ENCODE measurements at places on chromosomes 7 and 10.

DNA sequence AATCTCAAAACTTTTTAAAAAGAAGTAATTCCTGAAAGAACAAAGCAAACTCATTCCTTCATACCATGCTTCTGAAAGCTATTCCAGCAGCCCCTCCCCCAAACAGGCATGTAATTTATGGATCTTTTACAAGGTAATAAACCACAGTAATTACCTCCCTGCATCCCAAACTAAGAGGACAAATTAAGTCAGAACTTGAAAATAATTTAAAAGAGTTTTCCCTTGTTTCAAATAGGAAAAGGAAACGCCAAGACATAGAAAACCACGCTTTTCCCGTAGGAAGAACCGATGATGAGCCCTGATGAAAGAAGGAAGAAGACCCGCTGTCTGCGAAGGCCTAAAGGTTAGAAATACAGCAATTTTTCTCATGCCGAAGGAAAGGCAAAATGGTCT is 8.9 kb downstream of the HOXA4 start:
- DNase-seq: no peak

GRCh38 chr10:72976886-72977285 is 22.3 kb upstream of the PLA2G12B start:
- DNase-seq: no peak

DNA sequence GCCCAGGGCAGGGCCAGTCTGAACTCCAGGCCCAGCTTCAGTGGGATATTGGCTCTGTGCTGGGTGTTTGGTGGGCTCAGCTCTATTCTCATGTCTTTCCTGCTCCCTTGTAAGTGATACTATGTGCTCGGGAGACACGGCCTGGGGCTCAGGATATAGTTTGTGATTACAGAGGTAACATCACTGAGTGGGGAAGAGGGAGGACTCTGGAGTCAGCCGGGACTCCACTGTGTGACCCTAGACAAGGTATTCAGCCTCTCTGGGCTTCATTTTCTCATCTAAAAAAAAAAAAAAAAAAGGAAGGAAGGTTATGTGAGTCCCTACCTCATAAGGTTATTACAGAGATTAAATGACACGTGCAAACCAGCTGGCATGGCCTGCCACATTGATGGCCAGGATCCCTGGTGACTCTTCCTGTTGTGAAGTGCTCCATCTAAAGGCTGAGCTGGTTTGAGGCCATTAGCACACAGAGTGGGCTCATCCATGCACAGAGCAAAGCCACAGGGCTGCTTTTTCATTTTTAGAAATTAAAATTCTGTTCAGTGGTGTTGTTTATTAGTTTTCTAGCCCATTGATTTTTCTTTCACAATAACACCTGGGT is 15.7 kb downstream of the SLC13A4 start:
- no peak for DNase-seq

GRCh38 chr10:129272866-129273650 is 194.0 kb upstream of the MGMT start:
- no peak for DNase-seq

DNA sequence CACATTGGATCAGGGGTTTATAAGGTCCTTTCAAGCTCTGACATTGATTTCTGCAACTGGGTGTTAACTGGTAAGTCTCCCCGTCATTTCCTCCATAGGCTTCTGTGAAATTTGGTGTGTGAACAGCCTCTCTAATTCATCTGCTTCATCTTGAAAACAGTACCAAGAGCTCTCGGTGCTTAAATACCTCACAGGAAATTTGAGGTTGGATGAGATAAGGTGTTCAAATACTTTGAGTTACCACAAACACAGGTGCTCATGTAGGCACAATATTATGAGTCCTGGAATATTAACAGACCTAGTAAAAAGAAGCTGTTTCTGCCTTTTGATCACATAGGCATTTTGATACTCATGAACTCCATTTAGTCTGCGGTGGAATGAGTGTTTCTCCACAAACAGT is 85.2 kb downstream of the RTKN2 start:
- DNase-seq: no peak

DNA sequence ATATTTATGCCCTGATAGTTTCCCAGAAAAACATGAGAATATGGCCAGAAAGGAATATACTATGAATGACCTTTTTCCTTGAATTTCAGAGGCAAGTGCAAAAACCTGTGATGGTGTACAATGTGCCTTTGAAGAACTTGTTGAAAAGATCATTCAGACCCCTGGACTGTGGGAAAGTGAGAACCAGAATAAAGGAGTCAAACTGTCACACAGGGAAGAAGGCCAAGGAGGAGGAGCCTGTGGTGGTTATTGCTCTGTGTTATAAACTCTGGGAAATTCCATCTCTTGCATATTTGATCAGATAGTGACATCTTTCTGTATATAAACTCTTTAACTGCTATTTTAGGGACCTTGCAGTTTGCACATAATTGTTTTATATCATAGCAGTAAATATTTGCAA is 33.7 kb downstream of the RAB18 start:
- no peak for DNase-seq

- peak; percentile 83 for DNase-seq
Observed at GRCh38 chr7:18873734-18874336, 243.6 kb downstream of the TWIST1 start.

- DNase-seq: no peak
Observed at GRCh38 chr7:37312608-37313007, 136.1 kb downstream of the ELMO1 start.

DNA sequence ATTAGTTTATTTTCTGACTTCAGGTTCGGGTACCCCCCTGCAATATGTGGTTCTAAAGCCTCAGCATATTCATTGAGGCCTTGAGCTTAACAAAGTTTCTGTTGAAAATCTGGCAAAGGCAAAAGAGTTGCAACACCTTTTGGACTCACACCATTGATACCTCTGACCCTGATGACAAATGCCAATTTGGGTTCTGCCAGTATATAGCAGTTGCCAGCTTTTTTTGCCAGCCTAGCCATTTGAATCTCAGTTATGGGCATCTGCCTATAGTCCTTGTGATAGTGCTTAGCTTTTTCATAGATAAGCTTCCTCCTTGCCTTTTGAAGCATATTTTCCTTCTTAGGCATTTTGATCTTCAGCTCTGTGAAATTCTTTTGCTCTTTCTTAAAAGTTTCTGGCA is 31.9 kb downstream of the LIPJ start:
- no peak for DNase-seq

GRCh38 chr7:40579401-40579800 is 444.6 kb downstream of the SUGCT start:
- peak; percentile 68 for DNase-seq

- peak; percentile 68 for DNase-seq
Observed at GRCh38 chr7:92836489-92836999, at the start of gene CDK6. CDK6 (minus strand) TSS chr7:92836573; CDS start chr7:92833323, 3,250 bp downstream.

GRCh38 chr10:72893136-72893798 is at the start of gene OIT3:
OIT3 (plus strand) TSS chr10:72893739; CDS start chr10:72893799, 60 bp downstream.
- DNase-seq: no peak

GRCh38 chr10:5040781-5041470 is 37.3 kb upstream of the AKR1C2 start:
- no peak for DNase-seq

- DNase-seq: no peak
Observed at GRCh38 chr7:135768064-135768463, 19.5 kb upstream of the FAM180A start.

- no peak for DNase-seq
Observed at GRCh38 chr7:75914169-75914654, 743 bp upstream of the POR start.

DNA sequence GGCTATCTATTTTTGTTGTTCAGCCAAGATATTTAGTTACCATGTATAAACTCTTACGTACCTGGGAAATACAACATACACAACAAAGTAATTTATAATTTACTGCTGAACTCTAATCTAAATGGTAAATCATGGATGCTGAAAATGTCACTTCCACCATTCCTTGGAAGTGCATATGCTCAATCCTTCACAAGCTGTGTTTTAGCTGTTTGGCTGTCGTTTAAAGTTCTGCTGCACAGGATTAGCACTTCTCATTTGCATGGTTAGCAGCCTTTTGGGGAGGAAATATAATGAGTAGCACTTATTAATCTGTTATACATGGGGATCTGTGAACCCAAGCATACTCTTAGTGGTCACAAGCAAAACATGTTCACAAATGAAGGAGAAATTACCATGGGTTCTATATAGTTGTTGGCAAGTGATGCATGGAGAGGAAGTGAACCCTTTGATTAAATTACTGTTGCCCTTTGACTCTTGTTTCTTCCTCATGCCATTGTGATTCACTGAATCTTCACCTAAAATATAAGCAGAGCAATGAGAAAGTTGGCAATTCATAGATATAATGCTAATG is 18.5 kb downstream of the PIK3CG start:
- no peak for DNase-seq

GRCh38 chr7:151987748-151988529 is 31.7 kb downstream of the GALNTL5 start:
- peak; percentile 72 for DNase-seq

DNA sequence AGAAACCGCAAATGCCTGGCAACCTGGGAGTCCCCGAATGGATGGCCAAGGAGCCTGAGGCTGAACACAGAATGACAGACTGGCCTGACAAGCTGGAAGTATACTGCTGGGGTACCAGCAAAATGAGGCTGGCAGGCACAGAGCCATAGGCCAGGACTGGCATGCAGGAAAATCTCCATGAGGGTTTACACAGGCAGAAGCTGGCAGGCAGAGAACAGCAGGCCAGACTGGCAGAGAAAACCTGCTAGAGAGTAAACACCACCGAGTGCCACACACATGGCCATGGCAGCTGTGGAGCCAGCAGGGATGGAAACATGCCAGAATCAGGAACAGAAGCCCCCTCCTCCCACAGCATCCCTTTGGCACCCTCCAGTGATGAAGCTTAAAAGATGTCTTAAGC is 63.4 kb downstream of the CRPPA start:
- no peak for DNase-seq

GRCh38 chr7:151764056-151764920 is 112.6 kb downstream of the PRKAG2 start:
- no peak for DNase-seq

DNA sequence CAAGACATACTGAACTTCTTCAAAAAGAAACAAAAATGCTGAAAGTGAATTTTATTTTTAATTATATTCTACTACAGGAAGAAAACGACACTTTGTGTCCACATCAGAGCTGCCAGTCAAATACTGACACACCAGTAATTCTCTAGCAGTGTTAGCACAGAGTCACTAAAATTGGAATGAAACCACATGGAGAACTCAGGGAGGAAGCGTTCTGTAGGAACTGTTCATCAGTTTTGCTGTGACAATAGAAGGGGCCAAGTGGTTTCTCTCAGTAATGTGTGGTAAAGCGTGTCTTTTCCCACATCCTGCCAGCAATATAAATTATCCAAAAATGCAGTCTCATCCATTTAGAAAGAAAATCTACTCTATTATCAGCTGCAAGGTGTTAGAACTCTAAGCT is 683.3 kb downstream of the GRM8 start:
- peak; percentile 31 for DNase-seq

GRCh38 chr7:97003262-97004246 is 1.8 kb upstream of the DLX6 start:
- no peak for DNase-seq

- DNase-seq: no peak
Observed at GRCh38 chr10:75223507-75223906, 12.2 kb downstream of the COMTD1 start.

DNA sequence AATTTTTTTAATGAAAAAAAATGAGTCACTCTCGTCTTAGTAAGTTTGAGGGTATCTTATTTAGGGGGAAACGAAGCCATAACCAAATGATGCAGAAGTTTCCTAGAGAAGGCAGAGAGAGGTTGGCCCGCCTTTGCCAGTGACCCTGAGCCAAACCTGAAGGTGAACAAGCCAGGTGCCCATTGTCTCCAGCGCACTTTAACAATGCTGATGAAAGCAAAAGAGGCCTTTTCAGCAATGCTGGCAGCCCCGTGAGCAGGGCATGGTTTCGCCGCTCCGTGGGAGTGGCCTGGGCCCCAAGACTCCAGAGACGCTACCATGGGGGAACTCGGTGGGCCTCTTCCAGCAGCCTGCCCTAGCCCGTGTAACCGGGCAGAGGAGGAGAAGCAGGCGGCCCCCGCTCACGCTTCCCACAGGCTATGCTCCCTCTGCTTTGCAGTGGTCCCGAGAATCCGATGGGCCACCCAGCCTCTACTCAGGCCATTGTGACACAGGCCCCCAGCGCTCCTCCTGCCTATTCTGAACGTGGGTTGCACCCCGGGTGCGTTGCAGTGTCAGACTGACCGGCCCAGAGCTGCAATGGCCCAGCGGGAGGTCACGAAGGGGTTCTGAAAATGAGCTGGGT is 14.0 kb upstream of the UNCX start:
- no peak for DNase-seq

- DNase-seq: no peak
Observed at GRCh38 chr7:41995632-41996271, 241.3 kb downstream of the GLI3 start.

DNA sequence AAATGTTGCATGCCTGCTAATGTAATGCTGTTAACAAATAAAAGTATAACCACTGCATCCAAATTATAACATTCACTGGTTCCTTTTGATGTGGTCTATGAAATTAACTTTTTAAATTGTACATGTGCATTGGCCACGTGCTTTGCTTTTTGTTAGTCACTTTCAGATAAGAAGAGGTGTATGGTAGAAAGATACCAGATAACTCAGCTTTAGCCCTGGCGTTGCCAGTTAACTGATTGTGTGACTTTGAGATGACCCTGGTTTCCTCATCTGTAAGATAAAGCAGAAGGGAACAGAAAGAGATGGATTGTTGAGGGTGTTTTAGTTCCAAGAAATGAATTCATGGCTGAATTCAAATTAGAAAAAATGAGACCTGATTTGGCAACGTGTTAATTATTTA is 1.9 kb upstream of the TRDMT1 start:
- DNase-seq: no peak

DNA sequence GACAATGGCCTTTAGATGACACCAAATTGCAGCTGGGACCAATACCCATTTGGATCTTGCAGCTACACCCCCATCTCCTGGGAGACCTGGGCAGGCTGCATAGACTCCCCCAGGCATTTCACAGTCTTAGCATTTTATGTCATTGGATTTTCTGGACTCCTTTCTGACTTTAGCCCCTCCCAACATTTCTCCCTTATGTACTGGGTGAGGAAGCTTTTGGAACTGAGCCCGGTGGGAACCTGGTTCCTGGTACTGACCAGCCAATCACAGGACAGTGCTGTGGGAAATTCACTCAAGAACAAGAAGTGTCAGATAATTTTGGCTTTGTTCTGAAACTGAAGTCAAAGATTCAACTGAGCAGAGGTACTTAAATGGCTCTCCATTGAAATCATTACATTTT is 177.7 kb downstream of the ACTR3B start:
- no peak for DNase-seq

- DNase-seq: no peak
Observed at GRCh38 chr10:70756700-70757360, 28.3 kb downstream of the TBATA start.

DNA sequence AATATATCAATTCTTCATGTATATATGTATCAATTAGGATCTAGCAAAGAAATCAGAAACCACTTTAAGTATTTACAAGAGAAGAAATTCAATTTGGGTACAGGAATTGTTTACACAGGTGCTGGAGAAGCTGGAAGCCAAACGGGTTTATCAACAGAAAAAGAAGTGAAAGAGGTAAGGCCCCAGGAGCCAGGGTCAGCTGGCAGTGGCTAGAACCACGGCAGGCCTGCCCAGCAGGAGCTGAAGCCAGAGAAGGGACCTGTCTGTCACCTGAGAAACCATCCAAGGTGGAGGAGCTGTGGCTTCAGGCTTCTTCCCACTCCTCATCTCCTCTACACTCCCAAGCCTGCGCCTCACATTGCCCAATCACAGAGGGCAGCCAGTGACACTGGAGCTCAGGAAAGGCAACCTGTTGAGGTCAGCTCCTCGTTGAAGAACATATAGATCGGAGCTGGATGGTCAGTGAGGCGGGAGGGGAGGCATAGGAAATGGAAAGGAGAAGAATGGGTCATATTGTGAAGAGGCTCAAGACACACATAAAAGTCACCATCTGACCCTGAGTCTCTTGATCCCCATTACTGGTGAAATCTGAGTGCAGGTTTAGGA is 182.6 kb downstream of the REEP3 start:
- no peak for DNase-seq
